ENCODE measurements at places on chromosomes 13 and 19.

- no peak for DNase-seq
Measured at GRCh38 chr13:24138911-24139310, 21.6 kb upstream of the SPATA13 start.

DNA sequence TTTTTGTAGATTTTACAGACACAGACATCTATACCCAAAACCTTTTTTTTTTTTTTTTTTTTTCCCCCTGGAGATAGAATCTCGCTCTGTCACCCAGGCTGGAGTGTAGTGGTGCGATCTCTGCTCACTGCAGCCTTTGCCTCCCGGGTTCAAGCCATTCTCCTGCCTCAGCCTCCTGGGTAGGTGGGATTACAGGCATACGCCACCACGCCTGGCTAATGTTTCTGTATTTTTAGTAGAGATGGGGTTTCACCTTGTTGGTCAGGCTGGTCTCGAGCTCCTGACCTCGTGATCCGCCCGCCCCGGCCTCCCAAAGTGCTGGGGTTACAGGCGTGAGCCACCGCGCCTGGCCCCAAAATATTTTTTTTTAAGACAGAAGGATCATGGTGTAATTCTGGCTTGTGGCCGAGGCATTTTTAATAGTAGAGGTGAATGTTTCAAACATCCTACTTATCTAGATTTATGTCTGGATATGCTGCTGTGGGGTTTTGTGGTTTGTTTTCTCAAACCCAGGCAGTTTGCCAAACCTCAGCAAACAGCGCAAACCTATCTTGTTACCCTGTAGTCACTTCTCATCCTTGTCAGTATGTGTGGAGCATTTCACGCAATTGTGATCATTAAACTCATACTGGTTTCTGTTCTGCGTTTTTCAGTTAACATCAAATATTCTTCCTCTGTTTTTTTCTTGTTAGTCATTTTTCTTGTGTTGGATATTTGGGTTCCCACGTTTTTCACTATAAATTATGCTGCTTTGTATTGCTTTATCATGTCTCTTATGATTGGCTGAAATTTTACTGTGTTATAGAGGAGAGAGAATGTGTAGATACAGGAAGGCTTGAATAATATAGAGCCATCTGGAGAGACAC is 36.2 kb upstream of the GARRE1 start:
- DNase-seq: peak; percentile 80

- DNase-seq: no peak
Measured at GRCh38 chr13:51937320-51938290, 73.6 kb downstream of the ATP7B start.

DNA sequence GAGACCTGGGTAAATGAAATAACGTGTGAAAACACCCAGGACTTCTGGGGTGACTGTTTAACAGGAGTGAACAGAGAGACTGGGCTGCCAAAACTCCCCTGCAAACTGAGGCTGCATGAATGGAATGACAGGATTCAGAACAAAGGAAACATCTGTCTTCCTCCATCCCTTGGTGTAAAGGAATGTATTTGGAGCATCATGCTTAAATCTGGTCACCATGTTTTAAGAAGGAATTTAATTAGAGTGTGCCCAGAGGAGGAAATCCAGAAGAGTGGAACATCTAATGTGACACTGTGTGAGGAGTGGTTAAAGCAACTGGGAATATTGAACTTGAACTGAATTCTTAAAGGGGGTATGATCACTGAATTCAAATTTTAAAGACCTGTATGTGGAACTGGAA is 437.2 kb downstream of the LIG4 start:
- DNase-seq: no peak

DNA sequence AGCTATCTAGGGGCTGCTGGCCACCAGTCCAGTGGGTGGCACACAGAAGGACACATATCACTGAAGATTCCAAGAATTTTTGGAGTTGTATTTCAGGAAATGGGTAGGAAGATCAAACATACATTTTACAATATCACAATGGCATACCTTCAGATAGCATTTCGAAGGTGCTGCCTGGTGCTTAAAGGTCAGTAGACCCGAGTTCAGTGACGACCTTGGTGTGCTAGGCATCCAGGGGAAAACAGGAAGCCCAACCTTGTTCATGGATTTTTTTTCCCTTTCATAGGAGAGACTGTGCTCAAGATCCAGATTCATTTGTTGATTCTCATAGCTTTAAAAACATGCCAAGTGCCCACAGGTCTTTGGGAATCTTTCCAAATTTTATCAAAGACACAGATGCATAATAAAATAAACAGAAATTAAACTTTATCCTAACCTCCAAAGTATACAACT is 51.0 kb upstream of the RCBTB2 start:
- no peak for DNase-seq

DNA sequence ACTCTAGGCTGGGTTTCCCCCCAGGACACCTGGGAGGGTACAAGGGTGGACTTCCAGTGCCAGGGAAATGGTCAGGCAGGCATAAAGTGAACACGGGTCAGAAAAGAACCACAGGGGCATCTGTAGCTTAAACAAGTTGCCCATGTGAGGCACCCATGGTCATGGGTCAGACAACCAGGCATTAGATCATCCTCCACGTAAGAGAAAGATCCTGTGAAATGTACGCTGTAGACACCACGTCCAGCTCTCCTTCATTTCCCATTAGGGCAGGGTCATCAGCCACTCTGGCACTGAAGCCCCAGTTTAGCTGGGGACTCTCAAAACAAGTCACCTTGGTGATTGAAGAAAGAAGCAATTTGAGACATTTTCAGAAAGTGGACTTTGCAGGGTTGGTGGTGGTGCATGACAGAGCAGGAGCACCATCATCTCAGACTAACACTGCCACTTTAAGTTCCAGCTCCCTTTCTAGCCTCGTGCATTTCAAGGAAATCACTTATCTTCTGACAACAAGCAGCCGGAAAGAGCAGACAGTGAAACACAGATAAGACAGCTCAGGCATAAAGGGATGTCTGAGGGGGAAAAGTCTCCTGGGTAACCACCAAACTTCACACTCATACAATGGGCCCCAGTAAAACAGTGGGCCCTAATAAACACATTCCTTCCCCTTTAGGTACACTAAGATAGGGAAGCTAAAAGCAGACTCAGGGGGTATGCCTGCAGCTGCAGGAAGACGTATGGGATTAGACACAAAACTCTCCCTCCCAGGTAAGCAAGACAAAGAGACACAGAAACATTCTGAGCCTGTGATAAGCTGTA is 16.1 kb upstream of the SIGLEC6 start:
- DNase-seq: no peak

DNA sequence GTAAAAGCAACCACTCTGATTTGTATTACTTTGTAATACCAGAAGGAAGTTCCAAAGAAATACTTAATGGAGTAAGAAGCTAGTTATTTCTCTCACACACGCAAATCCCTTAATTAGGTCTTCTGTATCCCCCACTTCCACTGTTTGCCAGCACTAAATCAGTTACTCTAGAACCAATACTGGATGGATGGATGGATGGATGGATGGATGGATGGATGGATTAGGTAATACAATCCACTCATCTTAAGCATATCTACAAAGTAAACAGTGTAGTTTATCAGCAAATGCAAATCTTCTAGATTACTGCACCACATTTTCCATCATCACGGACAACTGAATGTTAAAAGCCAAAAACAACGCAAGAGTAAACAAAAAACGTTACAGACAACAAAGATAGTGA is 5.2 kb upstream of the EFNB2 start:
- no peak for DNase-seq

GRCh38 chr19:27884376-27884775 is 1328.6 kb downstream of the UQCRFS1 start:
- no peak for DNase-seq

DNA sequence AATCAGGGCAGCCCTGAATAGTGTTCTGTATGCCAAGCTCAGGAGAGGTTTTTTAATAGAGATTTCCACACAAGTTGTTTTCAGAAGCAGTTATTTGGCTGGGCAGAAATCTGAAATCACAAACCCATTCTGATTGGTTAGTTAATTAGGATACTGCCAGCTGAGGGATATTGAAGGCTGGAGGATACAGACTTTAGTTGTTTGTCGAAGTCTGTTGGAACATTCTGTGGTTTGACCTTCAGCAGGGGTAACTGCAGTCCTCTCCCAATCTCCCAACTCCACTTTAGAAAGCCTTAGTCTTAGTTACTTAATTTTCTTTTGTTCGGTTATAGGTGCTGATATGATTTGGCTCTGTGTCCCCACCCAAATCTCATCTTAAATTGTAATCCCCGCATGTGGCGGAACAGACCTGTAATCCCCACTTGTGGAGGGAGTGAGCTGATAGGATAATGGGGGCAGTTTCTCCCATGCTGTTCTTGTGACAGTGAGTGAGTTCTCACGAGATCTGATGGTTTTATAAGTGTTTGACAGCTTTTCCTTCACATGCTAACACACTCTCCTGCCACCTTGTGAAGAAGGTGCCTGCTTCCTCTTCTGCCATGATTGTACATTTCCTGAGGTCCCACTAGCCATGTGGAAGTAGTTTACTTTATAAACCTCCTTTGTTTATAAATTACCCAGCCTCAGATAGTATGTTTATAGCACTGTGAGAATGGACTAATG is 169.2 kb downstream of the GPC5 start:
- DNase-seq: no peak

GRCh38 chr13:97953376-97953970 is at the start of gene IPO5:
Gene IPO5 (plus strand): TSS chr13:97953675. CDS start chr13:97976697, 23,022 bp downstream.
- DNase-seq: no peak

DNA sequence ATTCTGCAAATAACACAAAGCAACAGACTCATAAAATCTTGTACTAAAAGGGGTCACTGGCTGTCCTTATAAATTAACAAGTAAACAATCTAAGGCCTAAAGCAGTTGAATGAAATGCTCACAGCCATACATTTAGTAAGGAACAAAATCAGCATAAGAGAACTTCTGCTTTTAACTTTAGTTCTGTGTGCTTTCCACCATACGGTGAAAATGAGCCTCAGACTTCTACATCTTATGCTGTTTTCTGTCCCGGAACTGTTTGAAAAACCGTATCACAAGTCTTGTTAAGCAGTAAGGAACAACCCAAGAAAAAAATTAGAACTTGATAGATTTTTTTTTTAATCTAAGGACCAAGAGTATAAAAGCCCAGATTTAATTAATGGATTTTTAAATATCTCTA is 549.1 kb upstream of the MIR17HG start:
- DNase-seq: no peak

GRCh38 chr19:14540741-14541525 is 11.5 kb downstream of the TECR start:
- DNase-seq: no peak

- no peak for DNase-seq
Measured at GRCh38 chr13:45179428-45179827, 21.4 kb downstream of the KCTD4 start.
